ENCODE measurements at places on chromosomes 4 and X. TPM values are rescaled to one million over a fixed set of nuclear protein-coding genes. Genes with fewer than 3 reads are reported as not detected.

The HSFX1 gene
- 2.2 TPM for total RNA-seq

DNA sequence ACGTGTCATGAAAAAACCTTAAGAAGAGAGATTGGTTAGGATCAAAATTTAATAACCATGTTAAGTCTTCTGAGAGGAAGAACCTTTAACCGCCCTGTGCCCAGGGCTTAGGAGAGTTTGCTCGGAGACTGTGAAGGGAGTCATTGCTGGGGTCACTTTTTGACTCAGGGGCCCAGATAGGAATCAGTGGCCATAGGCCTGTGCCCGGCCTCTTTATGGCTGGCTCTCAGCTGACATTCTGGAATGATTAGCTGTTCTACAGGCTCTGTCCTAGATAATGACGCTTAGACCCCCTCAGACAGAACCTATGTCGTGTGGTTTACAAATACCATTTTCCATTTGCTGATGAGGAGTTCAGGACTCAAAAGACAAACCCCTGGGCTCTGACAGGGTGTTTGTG, 174.1 kb downstream of the DCLK2 start:
- no peak for DNase-seq

The STBD1 gene
- total RNA-seq = 11.6 TPM

DNA sequence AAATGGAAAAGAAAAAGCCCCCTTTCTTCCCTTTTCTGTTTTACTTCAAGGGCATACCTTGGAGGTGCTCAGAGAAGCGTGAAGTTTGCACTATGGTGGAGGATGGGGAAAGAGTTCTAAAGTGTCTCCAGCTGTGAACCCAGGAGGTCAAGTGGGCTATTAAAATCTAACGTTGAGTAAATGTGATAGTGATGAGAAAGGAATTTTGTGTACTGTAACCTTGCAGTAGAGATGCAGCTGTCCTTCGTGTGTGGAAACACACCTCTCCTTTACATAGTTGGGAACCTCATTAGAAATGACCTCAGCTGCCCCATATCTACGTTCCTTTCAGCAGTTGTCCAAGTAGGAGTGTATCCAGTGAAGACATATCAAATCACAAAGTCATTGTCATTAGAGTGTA, 26.5 kb downstream of the ADH5 start:
- no peak for DNase-seq

- DNase-seq = no peak
These were observed 221.3 kb downstream of the PPP3CA start for GRCh38 chr4:101126059-101126458.

GRCh38 chrX:44951572-44952067, 78.6 kb downstream of the KDM6A start:
- DNase-seq = no peak

The FIP1L1 gene
- total RNA-seq = 42.6 TPM

DNA sequence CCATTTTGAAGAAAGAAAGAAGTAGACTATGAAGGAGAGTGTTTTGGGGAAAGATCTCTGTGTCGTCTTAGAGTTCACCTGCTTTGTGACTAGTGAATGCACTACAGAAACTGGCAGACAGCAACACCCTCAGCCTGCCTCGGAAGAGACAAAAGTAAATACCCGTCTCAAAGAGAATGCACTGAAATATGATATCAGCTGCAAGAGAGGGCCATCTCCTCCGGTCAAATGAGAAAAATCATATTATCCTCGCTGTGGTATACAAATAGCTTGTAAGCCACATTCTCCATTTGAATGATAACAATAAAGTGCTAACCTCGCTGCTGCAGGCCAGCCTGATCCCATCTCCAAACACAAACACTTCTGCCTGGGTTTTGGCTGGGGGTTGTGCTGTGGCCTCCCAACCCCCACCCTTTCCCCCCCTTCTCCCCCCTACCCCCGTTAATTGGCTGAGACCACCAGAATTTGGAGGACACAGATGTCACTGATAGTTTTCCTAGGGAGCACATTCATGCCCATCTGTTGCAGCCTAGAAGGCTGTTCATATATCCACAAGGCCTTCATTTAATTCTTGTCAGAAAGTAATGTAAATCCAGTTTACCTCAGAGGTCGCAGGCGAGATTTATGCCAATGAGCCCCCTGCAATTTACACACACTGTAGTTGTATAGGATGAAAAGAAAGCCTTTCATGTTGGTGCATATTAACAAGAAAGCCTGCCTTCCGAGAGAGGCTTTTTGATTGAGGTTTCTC, 46.3 kb downstream of the ALPK1 start:
- DNase-seq = no peak

DNA sequence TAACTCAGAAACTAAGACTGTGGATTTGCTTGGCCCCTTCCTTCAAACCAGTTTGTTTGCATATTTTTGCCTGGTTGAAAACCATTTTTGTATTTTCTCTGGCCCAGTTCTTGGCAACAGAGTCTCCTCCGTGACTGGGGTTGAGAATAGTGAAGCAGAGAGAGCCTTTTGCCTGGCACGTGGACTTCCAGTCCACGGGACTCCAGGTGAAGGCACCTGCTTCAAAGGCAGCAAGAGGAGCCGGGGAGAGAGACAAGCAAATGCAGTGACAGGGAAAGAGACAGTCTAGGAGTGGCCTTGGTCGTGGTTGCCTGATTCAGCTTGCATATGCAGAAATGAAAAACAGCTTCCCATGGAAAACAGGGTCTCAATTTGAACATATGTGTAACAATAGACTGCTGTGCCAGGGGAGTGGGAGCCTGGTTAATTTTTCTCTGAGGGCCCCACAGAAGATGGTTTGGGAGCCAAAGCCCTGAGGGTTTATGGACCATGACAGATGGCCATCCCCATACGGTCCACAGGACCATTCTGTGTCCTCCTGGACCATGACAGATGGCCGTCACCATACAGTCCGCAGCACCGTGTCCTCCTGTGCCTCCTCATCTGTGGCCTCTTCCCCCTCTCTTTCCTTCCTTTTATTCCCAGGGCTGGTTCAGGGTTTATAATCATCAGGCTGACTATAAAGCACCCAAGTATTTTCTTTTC, 272.2 kb upstream of the RASGEF1B start:
- DNase-seq = no peak

DNA sequence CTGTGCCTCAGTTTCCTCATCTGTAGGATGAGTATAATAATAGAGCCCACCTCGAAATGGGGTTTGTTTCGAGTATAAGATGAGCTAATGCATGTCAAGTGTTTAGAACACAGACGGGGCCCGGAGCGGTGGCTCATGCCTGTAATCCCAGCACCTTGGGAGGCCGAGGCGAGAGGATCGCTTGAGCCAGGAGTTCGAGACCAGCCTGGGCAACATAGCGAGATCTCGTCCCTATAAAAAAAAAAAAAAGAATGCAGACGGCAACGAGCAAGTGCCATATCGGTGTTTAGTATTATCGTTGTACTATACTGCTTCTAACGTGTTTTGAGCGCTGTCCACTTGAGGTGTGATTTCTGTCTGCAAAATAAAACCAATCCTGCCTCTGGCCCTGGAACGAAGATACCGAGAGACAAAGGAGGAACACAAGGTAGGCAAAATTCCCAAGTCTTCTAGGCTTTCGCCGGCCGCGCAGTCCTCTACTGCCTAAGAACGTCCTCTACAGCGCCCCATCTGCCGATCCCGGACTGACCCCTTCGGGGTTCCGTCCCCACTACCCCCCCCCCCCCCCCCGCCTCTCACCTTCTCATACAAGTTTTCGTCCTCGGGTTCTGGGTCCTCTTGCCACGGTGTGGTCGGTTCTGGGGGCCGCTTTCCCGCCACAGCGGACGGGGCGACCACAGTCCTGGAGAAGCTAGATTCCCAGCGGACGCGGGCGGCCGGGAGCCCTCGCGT, 442 bp downstream of the NDUFB11 start:
- DNase-seq = peak; percentile 74

The MGARP gene
- 3.7 TPM for total RNA-seq

DNA sequence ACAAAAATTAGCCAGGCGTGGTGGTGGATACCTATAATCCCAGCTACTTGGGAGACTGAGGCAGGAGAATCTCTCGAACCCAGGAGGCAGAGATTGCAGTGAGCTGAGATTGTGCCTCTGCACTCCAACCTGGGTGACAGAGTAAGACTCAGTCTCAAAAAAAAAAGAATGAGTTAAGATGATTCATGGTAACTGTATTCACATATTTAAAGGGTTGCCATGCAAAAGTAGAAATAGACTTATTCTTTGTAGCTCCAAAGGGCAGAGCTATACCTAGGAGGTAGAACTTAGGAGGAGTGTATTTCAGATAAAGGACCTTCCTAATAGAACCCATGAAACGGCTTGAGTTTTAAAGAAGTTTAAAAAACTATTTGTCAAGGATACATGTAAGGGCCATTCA, 104.3 kb upstream of the IL13RA1 start:
- DNase-seq = no peak

GRCh38 chrX:53616946-53617345, 69.6 kb downstream of the HUWE1 start:
- no peak for DNase-seq

The KLF8 gene
- total RNA-seq = 28.3 TPM

The SULT1E1 gene
- total RNA-seq = not detected

DNA sequence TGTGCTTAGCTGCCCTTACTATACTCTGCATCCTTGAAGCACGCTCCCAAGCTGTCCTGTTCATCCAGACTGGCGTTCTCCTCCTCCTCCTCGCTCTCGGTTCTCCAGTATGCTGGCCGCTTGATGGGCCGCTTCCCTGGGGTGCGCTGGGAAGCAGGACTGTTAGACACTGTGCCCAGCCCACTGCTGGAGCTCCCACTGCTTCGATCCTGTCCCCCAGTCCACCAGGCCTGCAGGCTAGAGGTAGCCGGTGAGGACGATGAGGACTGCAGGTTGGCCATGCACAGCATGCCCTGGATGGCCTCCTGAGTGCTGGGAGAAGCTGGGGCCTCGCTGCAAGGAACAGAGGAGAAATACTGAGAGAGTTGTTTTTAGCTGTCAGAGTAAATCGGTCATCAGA, 59.4 kb downstream of the PHF8 start:
- no peak for DNase-seq

- no peak for DNase-seq
These were observed 69.3 kb downstream of the MTMR1 start for GRCh38 chrX:150762258-150763165.

GRCh38 chr4:82050796-82051195, 323.0 kb downstream of the HNRNPD start:
- no peak for DNase-seq

The SYTL5 gene
- not detected for total RNA-seq

DNA sequence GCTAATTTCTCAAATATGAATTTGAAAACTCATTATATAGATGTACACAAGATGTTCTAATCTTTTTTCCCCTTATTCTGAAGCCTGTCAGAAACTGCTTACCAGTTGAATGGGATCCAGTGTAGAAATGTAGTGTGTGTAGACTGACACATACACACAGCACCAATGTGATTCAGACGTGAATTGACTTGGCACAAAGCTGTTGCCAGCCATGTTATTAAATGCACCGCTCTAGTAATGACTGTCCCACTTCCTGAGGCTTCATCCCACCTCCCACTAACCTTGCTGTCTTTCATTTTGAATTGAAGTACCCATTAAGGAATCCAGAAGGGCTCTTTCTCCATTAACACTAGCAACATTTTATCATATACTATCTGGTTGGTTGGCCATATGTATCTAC, 146.6 kb downstream of the PPA2 start:
- DNase-seq = no peak

GRCh38 chr4:63580796-63581475, 828.3 kb downstream of the TECRL start:
- DNase-seq = no peak

- no peak for DNase-seq
These were observed 7.2 kb upstream of the TMEM131L start for GRCh38 chr4:153458969-153459368.

DNA sequence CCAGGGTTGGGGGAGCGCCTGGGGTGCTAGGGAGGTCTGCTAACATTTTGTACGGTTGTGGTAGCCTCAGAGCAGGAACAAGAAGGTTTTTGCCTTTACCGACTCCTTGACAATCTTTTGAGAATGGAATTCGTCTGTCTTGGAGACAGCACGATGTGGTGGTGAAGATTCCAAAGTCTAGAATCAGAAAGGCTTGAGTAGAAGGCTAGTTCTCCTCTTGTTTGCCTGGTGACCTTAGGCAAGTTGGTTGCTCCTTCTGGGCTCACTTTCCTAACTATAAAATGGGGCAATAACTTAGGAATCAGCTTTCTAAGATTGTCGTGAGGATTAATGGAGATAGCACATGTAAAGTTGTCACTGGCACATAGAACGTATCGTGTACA, 741 bp downstream of the FAM47E start:
- no peak for DNase-seq

DNA sequence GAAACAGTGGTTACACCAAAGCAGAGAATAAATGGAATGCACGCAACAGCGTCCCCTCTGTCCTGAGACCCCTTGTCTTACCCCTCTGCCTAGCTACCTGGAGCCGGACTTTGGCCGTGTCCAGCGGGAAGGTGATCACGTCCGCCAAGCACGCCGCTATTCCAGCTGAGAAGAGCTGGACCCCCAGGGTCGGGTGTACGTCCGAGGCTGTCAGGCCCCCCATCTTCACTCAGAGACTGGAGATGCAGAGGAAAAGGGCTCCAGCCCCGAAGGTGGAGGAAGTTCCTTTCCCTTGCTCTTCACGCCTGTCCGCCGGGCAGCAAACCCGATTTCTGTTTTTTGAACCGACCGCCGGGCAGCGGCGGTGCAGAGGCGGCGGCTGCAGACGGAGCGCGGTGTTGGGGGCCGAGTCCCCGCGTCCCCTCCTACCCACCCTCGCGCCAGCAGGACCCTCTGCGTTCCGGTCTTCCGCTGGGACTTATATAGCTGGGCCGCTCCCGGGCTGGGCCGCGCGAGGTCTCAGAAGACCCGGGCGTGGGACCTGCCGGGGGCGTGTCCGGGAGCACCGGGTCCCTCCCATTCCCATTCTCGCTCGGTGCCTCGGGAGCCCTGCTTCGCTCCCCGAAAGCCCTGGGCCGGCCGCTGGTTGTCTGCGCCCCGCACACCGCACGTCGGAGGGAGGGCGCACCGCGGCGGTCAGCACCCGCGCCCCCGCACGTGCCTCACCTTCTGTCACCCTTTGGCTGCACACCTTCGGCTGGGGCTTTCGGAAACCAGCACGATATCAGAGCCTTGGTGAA, at the start of gene UCP1:
TSS of gene UCP1 (minus strand) at position 455 of the 800 bp plus-strand sequence. CDS start at position 223, 232 bp downstream.
- DNase-seq = peak; percentile 75

DNA sequence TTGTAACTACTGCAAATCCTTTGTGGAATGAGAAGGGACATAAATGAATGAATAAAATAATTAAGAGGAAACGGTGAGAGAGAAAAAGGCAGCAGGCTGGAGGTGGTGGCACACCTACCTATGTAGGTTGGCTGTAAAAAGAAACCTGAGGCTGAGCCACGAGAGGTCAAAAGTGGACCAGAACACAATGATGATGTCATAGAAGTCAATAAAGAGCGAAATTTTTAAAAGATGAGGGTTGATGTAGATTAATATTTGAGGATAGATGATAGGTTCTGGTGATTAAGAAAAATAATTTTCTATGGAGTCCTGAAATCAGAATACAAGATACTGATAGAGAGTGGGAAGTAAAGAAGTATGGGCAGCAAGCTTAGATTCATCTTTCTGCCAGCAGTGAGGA, 1.7 kb downstream of the TRPC5OS start:
- no peak for DNase-seq

DNA sequence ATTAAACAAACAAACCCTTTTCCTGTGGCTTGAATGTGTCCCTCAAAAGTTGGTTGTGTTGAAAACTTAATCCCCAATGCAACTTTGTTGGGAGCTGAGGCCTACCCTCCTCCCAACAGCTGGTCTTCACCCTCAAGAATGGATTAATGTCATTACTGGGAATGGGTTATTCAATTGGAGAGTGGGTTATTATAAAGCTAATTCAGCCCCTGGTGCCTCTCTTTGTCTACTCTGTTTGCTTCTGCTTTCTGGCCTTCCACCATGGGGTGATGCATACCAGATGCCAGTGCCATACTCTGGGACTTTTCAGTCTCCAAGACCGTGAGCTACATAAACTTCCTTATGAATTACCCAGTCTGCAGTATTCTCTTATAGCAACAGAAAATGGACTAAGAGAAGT, 706.5 kb downstream of the CCSER1 start:
- no peak for DNase-seq

The TMEM164 gene
- 13.5 TPM for total RNA-seq
